ENCODE measurements at places on chromosomes 11 and 22.

DNA sequence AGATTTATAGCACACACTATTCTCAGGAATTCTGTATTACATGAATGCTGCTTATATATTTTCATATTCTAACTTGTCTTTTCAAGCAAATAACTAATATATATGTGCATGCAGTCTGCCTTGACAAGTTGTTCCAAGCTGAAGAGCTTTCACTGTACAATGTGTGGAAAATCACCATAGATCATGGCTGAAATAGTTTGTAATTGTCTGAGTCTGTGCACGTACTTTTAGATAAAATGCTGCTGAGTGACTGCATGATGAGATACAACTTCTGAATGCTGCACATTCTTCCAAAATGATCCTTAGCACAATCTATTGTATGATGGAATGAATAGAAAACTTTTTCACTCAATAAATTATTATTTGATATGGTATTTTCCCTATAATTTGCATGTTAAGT lies 58.9 kb downstream of the SLC5A12 start:
- DNase-seq = no peak

DNA sequence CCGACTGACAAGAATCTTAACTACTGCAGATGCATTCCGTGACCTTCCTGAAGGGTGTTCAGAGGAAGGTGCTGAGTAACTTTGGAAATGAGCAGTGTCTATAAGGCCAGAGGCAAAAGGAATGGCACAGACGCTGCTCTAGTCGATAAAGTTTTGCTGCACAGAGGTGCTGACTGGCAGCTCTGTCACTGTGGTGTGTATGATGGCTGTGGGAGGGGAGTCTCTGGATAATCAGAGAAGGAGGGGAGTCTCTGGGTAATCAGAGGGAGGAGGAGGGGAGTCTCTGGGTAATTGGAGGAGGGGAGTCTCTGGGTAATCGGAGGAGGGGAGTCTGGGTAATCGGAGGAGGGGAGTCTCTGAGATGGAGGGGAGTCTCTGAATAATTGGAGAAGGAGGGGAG lies 18.4 kb downstream of the PTDSS2 start:
- no peak for DNase-seq

- DNase-seq = no peak
Measured at GRCh38 chr22:35884529-35884928, 144.1 kb downstream of the RBFOX2 start.

DNA sequence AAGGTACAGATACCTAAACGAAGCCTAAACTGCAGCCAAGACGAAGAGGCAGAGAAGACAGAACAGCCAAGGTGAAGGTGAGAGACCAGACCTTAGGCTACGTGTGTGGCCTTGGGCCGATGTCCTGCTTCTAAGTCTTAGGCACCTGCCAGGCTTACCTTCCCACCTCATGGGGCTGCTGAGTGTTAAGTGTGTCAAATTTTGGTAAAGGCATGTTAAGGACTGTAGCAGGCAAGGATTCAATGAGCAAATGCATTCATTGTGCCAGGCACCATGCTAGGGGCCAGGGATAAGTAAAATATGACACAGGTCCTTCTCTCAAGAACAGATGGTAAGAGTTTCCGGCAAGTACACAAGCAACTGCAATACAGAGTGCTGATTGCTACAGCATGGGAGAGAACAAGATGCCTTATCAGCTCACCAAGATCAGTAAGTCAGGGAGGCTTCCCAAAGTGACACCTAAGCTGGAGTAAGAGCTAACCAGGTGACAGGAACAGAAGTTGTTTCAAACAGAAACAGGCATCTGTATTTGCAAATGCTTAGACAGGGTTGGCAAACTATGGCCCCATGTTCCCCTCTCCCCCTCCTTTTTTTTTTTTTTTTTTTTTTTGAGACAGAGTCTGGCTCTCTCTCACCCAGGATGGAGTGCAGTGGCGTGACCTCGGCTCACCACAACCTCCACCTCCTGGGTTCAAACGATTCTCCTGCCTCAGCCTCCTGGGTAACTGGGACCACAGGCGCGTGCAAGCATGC lies 46.7 kb downstream of the CLTCL1 start:
- DNase-seq = peak; percentile 8

DNA sequence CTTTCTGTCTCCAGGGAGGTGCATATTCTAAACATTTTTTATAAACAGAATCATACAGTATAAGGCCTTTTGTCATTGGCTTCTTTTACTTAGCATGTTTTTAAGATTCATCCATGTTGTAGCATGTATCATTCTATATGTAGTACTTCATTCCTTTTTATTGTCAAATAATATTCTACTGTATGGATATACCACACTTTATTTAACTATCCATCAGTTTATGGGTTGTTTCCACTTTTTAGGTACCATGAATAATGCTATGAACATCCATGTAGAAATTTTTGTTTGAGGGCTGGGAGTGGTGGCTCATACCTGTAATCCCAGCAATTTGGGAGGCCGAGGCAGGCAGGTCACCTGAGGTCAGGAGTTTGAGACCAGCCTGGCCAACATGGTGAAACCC lies 73.1 kb downstream of the PHF21A start:
- DNase-seq = no peak

DNA sequence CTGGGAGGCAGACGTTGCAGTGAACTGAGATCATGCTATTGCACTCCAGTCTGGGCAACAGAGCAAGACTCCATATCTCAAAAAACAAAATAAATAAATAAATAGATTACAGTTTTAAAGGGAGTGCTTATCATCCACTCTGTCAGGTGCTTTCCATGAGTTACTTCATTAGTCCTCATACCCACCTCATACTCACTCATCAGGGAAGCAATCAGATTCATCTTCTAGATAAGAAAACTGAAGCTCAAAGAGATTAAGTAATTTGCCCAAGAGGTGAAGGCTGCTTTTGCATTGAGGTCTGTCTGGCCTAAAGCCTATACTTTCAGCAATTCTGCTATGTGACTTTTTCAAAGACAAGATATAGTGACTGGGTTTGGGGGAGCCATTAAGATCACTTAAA lies 101.0 kb downstream of the RASSF10 start:
- DNase-seq = no peak
